Endothelial cell (in vitro differentiated cells): ENCODE measurements at places on chromosomes 11 and 22. TPM values are rescaled to one million over a fixed set of nuclear protein-coding genes. Genes with fewer than 3 reads are reported as not detected.

Gene UPB1
- 0.13 TPM for total RNA-seq

Gene C22orf31
- not detected for total RNA-seq

Gene PPP6R3
- total RNA-seq = 115 TPM

Gene MS4A7
- total RNA-seq = not detected

Gene ANO1
- total RNA-seq = 3.8 TPM

Gene APOBEC3B
- 1.0 TPM for total RNA-seq

Gene MPPED2
- 50.2 TPM for total RNA-seq

- no peak for DNase-seq
These were observed 549.3 kb upstream of the CCDC90B start for GRCh38 chr11:83835423-83835822.

DNA sequence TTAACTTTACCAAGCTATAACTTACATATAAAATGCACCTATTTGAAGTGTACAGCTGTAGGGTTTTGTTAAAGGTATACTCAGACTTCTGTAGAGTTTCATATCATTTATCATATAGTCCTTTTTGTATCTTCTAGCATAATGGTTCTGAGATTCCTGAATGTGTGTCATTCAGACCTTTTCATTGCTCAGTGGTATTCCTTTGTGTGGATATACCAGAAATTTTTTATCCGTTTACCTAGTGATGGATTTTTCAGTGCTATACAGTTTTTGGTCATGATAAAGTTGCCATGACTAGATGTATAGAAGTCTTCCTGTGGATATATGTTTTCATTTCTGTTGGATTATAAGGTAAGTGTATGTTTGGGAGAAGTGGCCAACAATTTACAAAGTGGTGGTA lies 6.3 kb upstream of the PITPNB start:
- DNase-seq = no peak

GRCh38 chr11:15073361-15074205 lies at the start of gene CALCB:
CALCB (plus strand) TSS chr11:15073593; CDS start chr11:15074719, 1,126 bp downstream.
- peak; percentile 33 for DNase-seq

DNA sequence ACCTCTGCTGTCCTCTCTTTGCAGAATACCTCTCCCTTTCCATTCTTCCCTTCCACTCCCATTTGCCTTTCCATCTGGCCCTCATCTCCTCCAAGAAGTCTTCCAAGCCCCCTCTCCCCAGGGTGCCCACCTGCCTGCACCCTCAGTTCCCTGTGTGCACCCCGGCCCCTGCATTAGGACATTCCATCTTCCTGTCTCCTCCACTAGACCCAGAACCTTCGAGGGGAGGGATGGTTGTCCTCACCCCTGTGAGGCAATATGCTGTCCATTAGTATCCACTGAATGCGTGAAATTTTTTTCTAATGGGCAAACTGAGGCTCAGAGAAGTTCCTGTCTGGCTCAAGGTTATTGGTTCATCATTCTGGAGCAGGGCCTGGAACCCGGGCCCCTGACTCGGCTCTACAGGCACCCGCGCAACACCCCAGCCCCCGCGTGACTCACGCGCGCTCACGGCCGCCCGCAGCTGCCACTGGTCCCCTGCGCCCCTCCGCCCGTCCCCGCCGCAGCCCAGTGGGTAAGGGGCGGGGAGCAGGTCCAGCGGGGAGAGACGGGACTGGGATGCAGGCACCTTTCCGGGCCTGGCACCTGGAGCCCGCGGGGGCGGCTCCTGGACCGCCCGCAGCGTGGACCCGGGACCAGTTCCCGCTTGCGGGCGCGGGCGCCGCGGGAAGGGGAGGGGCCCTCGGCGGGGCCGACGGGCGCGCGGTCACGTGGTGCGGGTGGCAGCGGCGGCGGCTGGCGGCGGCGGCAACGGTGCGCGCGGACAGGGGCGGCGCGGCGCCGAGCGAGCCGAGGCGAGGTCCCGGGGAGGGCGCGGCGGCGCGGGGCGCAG lies 7.0 kb downstream of the SEPTIN3 start:
- no peak for DNase-seq

- no peak for DNase-seq
These were observed 868.2 kb downstream of the BRD1 start for GRCh38 chr22:48959496-48959895.

- no peak for DNase-seq
These were observed 24.6 kb upstream of the OOSP4B start for GRCh38 chr11:59992425-59992824.

- DNase-seq = no peak
These were observed 6.5 kb upstream of the IL18BP start for GRCh38 chr11:71992136-71992730.

DNA sequence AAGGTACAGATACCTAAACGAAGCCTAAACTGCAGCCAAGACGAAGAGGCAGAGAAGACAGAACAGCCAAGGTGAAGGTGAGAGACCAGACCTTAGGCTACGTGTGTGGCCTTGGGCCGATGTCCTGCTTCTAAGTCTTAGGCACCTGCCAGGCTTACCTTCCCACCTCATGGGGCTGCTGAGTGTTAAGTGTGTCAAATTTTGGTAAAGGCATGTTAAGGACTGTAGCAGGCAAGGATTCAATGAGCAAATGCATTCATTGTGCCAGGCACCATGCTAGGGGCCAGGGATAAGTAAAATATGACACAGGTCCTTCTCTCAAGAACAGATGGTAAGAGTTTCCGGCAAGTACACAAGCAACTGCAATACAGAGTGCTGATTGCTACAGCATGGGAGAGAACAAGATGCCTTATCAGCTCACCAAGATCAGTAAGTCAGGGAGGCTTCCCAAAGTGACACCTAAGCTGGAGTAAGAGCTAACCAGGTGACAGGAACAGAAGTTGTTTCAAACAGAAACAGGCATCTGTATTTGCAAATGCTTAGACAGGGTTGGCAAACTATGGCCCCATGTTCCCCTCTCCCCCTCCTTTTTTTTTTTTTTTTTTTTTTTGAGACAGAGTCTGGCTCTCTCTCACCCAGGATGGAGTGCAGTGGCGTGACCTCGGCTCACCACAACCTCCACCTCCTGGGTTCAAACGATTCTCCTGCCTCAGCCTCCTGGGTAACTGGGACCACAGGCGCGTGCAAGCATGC lies 46.7 kb downstream of the CLTCL1 start:
- DNase-seq = no peak

DNA sequence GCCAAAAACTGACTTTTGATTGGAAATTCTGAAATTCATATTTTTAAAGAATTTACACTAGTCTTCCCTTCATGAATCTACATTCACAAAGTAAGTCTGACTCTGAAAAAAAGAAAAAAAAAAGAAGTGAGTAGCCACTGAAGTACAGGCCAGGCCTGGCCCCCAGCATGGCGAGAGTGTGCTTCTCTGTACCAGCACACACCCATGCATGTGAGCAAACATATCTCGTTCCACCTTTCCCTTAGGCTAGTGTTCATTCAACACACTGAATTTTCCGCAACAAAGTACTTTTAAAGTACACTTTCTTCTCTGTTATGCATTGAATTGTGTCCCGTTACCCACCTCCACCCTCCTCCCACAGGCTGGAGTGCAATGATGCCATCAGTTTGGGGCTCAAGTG lies 4.5 kb downstream of the C11orf16 start:
- no peak for DNase-seq
